ENCODE measurements at places on chromosomes 6 and 20.

DNA sequence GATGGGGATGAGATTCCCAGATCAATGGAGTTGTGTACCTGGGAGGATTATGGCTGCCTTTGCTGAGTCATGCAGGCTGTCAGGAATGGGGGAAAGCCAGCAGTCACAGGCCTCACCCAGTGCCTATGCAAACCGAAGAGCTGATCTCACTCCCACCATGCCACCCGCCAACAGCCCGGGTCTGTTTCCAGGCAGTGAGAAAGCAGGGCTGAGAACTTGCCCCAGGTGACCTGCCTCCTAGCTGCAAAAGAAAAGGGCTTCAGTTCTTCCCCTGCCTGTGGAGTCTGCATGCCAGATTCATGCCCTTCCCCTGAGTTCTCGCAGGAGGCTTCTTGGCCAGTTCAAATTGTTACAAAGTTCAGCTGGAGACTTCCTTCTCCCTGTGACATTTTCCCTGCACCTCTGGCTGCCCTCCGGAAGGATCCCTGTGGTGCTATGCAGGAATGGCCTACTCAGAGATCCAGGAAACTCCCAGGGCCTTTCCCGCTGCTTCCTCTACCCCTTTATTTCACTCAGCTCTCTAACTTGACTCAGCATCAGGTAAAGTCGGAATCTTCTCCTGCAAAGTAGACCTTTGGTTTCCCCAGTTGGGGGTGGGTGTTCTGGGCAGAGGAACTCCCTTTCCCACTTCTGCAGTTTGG is 71.5 kb upstream of the B3GAT2 start:
- no peak for DNase-seq

GRCh38 chr6:105068407-105068806 is 111.4 kb downstream of the POPDC3 start:
- DNase-seq = no peak

- no peak for DNase-seq
These were observed 595 bp upstream of the SRF start for GRCh38 chr6:43170417-43170930.

GRCh38 chr6:162798546-162799266 is 70.9 kb downstream of the PACRG start:
- DNase-seq = no peak

- no peak for DNase-seq
These were observed 229.1 kb upstream of the FLRT3 start for GRCh38 chr20:14566505-14566904.

- no peak for DNase-seq
These were observed 398.8 kb downstream of the HACE1 start for GRCh38 chr6:104460738-104461483.

GRCh38 chr6:120514544-120514943 is 819.7 kb downstream of the TBC1D32 start:
- DNase-seq = no peak

DNA sequence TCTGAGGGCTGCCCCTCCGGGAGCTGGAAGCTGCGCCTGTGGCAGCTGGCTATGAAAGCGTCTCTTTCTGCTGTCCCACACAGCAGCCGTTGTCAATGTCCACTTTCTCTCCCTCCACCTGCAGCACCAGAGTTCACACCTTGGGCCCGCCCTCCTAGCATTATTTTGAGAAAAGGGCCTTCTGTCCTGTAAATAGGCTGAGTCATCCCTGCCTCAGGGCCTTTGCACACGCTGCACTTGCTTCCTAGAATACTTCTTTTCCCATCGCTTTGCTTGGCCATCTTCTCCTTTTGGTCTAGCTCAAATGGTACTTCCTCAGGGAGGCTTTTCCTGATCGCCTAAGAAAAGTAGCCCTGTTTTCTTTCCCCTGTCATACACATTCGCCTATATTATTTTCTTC is 69.3 kb upstream of the ZNFX1 start:
- no peak for DNase-seq

- no peak for DNase-seq
These were observed 213.1 kb upstream of the STXBP5 start for GRCh38 chr6:146990821-146991798.

DNA sequence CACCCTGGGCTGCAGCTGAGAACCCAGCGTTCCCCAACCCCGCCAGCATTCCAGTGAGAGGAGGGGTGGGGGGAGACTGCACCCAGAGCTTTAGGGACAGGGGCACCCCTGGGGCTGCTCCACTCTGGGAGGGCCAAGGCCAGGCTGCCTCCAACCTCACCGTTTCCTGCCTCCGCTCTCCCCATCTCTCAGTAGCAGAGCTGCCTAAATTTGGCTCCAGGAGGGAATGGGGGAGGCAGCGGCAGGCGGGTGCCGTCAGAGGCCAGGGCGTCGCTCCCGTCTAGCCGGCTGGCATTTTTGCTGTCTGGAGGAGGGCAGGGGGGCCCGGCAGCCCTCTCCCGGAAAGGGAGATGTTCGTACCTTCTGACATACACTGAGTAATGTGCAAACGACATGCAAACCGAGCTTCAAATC is 46.6 kb downstream of the NOL4L start:
- DNase-seq = no peak

- no peak for DNase-seq
These were observed 46.1 kb downstream of the CHD6 start for GRCh38 chr20:41572010-41572572.

GRCh38 chr6:29770306-29770705 is 47.1 kb downstream of the HLA-F start:
- no peak for DNase-seq

DNA sequence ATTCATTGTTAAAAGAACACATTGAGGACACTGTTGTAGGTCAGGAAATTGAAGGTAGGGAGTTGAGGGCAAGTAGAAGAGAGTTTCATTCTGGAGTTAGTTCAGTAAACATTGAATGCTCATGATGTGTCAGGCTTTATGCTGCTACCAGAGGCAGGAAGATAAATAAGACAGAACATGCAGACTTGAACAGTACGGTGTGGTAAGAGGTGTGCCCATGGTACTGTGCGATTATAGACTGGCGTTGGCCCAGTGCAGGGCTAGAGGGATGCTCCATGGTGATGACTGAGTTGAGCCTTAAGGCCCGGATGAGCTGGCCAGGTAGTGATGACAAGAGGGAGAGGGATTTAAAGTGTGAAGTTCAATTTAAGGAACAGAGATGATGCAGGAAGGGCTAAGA is 50.8 kb downstream of the CARMIL1 start:
- DNase-seq = no peak

GRCh38 chr20:22289442-22289841 is 294.9 kb downstream of the FOXA2 start:
- no peak for DNase-seq

DNA sequence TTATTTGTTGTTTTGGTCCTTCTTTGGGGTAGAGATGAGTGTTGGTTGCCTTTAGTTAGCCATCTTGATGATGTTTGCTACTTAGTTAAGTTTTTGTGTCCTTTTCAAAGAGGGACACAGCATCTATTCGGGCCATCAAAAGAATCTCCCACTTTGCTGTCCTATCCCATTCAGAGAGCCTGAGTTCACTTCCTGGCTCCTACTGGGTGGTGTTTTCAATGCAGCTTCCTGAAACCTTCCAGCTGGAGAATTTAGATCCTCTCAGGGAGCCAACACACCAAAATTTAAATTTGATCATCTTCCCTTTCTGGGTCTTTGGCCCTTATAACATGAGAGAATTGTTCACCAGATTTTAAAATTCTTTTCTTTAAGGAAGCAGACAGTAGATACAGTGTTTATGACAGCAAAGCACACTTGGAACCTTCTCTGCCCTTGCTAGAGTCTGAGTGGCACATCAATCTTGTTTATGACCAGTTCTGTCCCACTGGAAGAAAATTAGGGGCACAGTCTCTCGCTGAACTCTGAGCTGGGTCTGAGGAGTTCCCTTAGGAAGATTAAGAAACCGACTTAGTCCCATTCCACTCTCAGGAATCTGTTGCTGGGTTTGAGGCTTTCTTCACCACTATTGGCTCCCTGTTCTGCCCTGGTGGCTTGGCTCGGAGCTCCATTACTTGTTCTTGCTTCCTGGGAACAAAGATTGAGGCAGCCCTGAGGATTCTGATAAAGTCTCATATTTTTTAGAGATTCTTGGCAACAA is 115.5 kb downstream of the CCDC170 start:
- no peak for DNase-seq

DNA sequence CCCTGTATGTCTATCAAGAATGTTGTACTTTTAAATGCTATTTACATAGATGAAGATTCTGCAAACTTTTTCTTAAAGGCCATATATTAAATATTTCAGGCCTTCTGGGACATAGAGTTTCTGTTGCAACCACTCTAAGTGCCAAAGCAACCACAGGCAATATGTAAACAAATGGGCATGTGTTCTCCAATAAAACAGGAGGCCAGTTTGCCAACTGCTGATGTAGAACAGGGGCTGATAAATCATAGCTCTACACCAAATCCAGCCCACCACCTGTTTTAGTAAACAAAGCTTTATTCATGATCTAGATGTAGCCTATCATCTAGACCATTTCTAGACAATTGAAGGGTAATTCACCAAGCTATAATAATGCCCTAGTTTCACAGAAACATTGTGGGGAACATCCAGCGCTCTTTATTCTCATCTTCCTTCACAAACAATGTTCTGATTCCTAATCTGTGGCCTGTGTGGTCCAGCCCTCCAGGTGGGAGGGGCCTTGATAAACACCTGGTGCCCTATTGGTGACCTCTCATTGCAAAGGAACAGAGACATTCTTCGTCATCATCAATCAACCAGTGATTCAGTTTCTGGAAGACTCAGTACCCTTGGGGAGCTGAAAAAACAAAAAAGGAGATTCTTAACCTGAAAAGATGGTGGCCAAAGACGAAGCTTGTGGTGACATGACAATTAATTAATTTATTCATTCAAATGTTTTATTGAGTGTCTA is 80.2 kb downstream of the PREP start:
- DNase-seq = no peak

DNA sequence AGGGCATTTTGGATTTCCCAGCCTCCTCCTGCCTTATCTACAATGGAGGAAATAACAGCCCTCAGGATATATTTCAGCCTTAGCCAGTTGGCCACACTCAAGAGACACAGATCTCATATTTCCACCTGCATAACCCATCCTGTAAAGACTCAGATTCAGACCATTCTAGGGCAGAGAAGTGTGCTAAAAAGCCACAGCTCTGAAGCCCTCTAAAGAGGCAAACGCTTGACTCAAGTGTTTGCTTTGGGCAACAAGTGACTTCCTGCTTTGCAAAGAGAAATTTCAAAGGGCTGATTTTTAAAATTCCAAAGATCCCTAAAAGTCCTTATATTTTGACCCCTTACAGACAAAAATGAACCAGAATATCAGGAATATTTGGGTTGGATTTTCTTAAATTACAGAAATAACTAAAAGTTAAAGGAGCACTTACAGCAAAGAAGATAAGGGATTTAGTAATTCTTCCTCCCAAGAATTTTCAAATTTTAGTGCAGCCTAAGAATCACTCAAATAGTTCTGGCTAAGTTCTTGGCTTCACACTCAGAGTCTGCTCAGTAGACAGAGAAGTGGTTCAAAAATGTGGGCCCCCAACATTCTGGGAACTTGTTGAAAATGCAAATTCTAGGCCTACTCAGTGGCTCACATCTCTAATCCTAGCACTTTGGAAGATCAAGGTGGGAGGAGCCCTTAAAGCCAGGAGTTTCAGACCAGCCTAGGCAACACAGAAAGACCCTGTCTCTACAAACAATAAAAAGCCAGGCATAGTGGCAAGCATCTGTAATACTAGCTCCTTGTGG is 18.9 kb upstream of the ADGRF5 start:
- DNase-seq = no peak

DNA sequence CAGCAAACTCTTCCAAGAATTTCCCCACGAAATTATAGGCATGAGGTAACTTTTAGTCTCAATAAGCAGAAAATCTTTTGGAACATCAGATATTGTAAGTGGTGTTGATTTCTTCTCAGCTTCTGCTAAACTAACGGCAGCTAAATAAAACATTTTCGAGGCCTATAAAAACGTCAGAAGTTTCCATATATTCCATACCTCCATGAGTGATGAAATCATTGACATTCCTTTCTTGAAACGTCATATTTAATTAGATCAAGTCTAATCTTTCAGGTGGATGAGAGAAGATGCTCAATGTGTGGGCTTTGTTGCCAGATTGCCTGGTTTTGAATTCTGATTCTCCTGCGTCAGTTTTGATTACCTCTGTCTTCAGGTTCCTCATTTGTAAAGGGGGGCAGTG is 81.3 kb downstream of the CDC5L start:
- no peak for DNase-seq

DNA sequence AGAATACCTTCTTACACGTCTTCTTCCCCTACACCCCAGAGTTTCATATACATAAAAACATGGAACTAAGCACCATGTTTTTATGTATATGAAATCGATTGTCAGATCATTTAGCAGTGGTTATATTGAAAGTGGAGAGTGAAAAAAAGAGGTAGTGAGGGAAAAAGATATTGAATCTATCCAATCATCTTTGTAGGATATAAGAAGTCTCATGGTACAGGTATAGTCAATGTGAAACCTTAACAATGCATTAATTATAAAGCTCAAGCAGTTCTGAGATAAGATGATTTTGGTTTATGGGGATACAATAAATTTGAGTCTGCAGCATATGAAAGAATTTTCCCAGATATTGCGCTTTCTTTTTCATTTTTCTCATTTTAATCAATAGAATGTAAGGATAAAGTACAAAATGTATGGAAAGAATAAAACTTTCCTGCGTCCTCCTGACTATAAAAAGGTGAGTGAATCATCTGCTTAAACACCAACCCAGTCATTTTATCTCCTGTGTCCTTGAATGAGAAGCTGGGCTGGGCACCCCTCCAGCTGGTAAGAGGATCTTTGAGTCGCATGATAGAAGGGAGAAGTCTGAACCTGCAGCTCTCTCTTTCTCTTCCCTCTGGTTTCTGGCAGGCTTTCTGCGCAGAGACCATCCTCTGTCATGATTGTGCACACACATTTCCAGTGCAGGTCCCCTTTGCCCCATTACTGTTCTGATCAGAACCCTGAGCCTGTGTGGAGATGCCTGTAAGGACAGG is 28.1 kb upstream of the AKIRIN2 start:
- DNase-seq = no peak

GRCh38 chr6:12472601-12473038 is 182.5 kb downstream of the EDN1 start:
- DNase-seq = no peak

All from activated CD4-positive, CD25-positive, alpha-beta regulatory T cell (primary cell).